ENCODE measurements at places on chromosomes 3 and 15. TPM values are rescaled to one million over a fixed set of nuclear protein-coding genes. Genes with fewer than 3 reads are reported as not detected.
A peak's percentile ranks its signal among the peaks of the same experiment; 100 is the strongest.

GRCh38 chr3:148615382-148615781 lies 82.3 kb upstream of the AGTR1 start:
- no peak for DNase-seq

DNA sequence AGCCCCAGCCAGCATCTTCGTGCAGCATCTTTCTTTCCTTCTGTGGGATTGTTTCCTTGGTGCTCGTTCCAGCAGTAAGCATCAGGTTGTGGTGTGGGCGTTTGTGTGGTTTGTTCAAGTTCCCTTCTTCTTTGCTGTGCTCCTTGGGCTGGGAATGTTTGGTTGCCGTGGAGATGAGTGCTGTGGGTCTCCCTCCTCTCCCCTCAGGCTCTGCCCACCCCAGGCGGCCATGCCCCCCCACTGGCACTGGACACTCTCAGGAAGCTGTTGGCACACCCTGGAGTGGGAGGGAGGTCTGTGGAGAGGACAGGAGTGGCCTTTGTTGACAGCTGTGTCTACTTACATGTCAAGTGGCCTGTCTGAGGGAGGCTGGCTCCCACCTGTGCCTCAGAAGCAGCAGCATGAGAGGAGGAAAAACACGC lies 46.5 kb upstream of the SACM1L start:
- DNase-seq: no peak

GRCh38 chr3:71395927-71396695 lies 187.4 kb downstream of the FOXP1 start:
- no peak for DNase-seq

Gene SEMA3G
- total RNA-seq: 0.21 TPM

GRCh38 chr3:161682715-161683114 lies 186.1 kb downstream of the OTOL1 start:
- no peak for DNase-seq

DNA sequence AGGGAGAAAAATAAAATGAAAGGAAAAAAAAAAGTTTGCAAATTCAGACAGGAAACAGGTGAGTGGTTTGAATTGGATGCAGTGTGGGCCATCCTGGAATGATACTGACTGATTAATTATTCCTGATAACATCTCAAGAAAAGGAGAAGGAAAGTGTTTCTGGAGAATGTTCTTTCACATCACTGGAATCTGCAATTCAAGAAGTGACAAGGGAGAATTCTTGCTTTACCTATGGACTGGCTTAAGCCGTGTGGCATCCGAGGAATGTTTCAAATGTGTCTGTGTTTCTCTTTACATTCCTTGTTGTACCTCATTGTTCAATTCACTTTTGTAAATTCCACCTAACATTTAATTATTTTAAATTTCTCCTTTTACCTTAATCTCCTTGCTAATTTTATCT lies 465.0 kb downstream of the EPHB1 start:
- no peak for DNase-seq

Gene PTH1R
- not detected for total RNA-seq

GRCh38 chr15:48693484-48693883 lies 48.0 kb upstream of the FBN1 start:
- no peak for DNase-seq

- peak; percentile 93 for DNase-seq
These were observed 353.5 kb downstream of the MCTP2 start for GRCh38 chr15:94584833-94585244.

- no peak for DNase-seq
These were observed 107.3 kb upstream of the TMC3 start for GRCh38 chr15:81481346-81481745.

DNA sequence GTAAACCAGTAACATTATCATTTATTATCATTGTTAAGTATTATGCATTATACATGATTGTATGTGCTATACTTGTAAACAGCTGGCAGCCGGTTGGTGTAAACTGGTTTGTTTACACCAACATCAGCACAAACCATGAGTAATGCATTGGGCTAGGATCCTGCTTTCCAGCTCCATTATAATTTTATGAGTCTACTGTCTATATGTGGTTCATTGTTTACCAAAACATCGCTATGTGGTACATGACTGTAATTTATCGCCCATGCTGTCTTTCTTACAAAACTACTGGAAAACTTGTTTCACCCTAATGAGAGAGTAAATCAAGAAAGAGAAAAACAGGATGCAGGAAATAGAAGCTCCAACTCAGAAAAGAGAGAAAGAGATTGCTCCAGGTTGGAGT lies 224.8 kb upstream of the CBLB start:
- no peak for DNase-seq

GRCh38 chr15:78507831-78508160 lies 419 bp downstream of the HYKK start:
- DNase-seq: no peak

Gene HOMER2
- total RNA-seq: 32.1 TPM

DNA sequence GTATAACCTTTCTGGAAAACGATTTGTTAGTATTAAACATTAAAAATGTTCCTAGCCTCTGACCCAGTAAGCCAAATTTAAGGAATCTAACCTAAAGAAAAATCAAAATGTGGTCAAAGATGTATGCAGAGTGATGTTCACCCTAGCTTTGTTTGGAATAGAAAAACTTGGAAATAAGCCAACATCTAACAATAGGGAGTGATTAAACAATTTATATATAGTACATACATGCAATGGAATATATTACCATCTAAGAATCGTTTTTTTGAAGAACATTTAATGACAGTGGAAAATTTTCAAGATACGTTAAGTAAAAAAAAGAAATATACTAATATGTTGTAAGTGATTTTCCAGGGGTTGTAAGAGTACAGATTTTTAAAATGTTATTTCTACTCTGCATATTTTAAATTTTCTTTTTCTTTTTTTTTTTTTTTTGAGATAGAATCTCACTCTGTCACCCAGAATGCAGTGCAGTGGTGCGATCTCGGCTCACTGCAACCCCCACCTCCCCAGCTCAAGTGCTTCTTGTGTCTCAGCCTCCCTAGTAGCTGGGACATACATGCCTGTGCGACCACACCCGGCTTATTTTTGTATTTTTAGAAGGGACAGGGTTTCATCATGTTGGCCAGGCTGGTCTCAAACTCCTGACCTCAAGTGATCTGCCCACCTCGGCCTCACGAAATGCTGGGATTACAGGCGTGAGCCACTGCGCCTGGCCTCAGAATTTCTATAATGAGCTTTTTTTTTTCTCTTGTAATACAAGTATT lies 54.9 kb downstream of the ANP32A start:
- no peak for DNase-seq

Gene DGKG
- total RNA-seq: 0.14 TPM

Gene KNG1
- not detected for total RNA-seq

DNA sequence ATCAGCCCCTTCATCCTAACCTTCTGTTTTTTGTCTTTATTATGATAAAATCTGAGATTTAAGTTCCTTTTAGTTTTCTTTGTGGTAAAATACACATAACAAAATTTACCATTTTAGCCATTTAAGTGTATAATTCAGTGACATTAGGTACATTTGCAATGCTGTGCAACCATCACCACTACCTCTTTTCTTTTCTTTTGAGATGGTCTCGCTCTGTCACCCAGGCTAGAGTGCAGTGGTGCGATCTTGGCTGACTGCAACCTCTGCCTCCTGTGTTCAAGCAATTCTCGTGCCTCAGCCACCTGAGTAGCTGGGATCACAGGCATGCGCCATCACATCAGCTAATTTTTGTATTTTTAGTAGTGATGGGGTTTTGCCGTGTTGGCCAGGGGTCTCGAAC lies 6.2 kb upstream of the RAB11A start:
- DNase-seq: no peak

DNA sequence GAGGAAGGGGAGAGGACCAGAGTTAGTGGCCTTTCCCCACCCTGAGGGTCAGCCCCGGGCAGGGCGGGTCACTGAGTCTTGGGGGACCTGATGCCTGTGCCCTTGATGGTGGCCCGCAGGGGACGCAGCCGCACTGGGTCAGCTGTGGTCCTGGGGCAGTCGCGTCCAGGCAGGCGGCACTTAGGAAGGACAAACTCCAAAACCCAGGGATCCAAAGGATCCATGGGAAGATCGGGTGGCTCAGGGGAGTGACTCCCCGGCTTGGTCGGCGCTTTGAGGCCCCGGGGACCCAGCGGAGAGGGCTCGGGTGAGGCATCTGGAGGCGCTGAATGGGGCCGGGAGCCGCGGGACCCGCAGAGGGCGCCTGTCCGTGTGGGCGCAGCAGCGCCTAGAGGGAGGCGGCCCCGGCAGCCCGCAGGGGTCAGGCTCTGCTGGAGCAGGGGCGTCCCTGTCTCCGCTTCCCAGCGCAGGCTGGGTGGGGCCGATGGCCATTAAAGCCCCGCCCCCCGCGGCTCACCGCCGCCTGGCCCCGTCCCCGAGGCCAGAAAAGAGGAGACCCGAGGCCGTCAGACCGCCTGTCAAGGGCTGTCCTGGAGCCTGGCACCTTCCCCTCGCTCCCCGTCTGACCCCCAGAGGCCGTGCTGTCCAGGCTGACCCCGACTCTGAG lies 17.5 kb downstream of the CIDEC start:
- DNase-seq: peak; percentile 75

- DNase-seq: no peak
These were observed 894.3 kb downstream of the DIPK2A start for GRCh38 chr3:144865948-144866347.
